GDM1 (cell line): ENCODE measurements at places on chromosomes 6 and 20.

DNA sequence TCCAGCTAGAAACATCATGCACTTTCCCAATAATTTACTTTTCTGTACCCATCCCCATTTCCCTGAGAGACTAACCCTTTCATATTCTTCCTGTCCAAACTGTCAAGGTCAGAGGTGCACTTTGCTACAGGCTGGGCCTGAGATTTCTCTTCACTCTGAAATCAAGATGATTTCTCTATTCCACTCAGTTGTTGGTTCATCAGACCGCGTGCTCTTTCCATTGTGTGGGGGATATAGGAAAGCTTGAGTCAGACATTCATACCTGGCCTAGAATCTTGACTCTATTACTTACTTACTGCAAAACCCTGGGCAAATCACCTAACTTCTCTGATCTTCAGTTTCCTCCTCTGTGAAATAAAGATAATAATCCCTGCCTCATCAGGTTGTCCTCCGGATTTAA is 4.7 kb upstream of the ZDHHC14 start:
- DNase-seq = no peak

DNA sequence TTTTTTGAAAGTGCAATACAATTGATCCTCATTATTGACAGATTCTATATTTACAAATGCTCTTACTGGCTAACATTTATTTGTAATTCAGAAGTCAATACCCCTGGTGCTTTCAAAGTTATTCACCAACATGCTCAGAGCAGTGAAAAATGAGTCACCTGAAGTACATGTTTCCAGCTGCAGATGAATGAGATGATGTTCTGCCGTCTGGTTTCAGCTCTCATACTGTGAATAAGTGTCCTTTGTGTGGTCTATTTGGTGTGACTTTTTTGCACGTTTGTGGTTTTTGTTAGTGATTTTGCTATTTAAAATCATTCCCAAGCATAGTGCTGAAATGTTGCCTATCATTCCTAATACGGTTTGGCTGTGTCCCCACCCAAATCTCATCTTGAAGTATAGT is 22.3 kb upstream of the EYA4 start:
- DNase-seq = no peak

DNA sequence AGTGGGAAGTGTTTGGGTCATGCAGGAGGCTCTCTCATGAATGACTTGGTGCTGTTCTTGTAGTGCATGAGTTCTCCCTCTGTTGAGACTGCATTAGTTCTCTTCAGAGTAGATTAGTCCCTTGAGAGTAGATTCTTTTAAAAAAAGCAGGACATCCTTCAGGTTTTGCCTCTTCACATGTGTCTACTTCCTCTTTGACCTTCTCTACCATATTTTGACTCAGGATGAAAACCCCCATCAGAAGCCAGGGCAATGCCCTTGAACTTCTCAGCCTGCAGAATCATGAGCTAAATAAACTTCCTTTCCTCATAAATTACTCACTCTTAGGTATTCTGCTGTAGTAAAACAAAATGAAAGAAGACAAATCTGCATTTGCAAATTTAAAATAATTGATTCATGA is 170.3 kb downstream of the CD109 start:
- DNase-seq = no peak

DNA sequence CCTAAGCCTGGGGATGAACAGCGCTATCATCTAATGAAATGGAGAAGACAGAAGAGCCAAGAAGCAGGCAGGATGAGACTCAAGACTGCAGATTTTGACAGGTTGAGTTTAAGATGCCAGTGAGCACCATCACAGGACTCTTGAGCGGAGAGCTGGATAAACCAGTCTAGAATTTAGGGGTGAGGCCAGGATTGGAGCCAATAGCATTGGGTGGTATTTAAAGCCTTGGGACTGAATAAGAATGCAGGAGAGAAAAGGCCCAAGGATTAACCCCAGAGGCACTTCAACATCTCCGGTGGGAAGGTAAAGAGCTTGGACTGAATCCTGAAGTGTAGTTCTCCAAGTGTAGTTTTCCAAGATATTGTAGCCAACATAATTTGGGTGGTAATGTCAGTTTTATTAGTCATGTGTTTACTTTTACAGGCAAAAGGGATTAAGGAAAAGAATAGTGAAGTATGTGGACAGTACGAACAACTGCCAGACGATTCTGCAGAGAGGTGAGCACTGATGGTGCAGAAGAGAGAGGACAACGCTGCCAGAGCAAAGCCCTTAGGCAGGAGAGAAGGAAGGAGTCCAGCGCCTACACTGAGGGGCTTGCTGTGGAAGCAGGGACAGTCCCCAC is 85.2 kb downstream of the DTNBP1 start:
- DNase-seq = no peak

- no peak for DNase-seq
Measured at GRCh38 chr20:57647006-57647932, 27.0 kb upstream of the ZBP1 start.

DNA sequence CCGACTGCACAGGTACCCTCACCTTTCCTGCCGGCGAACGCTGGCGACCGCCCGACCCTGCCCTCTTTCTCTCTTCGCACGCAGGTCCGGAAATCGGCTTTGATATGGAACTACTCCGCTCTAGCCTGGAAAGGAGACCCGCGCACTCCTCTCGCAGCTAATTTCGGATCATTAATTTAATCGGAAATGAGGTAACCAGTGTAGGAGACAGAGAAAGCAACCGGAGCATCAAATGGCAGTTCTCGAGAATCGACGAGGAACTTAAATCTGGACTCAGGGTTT is 949 bp upstream of the ATXN1 start:
- no peak for DNase-seq

- peak; percentile 57 for DNase-seq
Measured at GRCh38 chr6:12957321-12958051, 240.9 kb downstream of the PHACTR1 start.

DNA sequence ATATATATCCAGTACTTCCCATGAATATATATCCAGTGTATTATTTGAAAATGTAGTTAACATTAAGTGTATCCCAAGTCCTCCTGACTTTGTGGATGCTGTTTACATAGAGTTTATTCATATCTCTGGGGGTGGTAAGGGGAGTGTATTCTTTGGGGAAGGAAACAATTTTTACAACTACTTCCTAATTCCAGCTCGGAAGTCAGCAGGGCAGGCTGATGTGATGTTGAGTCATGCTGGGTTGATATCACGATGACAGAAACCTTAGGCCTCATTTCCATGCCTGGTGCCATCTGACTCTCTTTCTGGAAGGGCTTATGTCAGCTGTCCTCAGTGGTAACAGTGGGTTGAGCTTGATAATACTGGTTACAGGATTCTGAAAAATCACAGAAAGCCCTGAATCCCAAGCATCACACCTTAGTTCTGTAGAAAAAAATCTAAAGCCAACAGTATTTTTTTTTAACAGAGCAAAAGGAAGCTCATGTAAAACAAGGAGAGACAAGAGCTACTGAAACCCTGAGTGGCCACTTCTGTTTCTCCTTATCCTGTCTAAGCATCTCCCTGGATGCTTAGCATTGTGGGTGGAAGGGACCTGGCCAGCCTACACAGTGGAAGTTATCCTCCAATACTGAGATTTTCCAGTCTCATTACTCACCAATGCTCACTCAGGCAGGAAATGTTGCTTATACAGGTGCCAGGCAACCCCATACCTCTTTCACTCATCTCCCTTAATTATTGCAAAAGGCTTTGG is 75.2 kb upstream of the IYD start:
- no peak for DNase-seq

DNA sequence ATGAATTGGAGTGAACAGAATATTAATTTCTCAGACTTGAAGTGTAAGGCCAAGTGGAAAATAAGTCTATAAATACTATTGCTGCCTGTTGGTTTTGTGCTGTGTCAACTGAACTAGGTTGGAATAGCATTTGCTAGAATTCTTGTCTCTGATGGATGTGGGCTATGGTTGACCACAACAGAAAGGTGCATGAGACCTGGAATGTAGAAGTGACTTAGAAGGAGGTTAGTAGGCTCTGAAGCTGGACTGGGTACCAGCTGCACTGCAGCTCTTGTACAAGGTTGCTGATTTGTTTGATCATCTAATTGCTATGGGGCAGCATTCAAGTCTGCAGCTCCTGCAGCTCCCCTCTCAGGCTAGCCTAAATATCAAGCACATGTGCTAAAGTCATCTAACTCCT is 479.0 kb upstream of the NRSN1 start:
- DNase-seq = no peak

DNA sequence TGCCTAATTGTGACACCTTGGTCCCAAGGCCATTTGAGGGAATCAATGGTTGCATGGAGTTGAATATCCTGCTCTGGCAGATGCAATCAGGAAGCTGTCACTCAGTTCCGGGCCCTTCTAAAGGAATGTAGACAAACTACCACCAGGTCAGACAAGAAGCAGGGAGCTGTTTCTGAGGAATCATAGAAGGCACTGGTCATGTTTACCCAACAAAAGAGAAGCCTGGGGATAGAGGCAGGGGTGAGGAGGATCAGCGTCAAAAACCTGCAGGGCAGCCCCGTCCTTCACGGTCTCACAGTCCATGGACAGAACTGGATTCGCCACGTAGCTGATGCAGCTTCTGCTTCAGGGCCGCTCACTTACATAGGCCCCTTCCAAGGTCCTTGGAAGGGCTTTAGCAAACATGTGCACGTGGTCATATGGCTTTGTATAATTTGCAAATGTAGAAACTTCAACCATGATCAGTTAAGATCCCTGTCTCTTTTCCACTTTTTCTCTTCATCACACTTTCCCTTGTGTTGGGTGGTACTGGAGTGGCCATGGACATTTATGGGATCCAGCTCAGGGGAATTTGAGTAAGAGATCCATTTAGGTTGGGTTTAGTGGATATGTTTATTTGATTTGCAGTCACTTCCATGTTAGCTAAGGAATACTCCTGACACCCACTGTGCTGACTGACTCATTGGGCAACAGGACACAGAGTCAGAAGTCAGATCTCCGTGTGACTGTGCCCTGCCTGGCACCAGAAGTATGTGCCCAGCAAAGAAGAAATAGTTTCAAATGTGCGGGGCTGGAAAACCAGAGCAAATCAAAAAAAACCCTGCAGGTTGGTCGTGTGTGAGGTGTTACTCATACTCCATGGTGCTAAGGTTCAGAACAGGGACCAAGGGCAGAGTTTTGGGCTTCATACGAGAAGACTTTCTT is 60.0 kb upstream of the ZFAND3 start:
- no peak for DNase-seq

GRCh38 chr6:45702849-45703739 is 312.6 kb downstream of the CLIC5 start:
- no peak for DNase-seq

DNA sequence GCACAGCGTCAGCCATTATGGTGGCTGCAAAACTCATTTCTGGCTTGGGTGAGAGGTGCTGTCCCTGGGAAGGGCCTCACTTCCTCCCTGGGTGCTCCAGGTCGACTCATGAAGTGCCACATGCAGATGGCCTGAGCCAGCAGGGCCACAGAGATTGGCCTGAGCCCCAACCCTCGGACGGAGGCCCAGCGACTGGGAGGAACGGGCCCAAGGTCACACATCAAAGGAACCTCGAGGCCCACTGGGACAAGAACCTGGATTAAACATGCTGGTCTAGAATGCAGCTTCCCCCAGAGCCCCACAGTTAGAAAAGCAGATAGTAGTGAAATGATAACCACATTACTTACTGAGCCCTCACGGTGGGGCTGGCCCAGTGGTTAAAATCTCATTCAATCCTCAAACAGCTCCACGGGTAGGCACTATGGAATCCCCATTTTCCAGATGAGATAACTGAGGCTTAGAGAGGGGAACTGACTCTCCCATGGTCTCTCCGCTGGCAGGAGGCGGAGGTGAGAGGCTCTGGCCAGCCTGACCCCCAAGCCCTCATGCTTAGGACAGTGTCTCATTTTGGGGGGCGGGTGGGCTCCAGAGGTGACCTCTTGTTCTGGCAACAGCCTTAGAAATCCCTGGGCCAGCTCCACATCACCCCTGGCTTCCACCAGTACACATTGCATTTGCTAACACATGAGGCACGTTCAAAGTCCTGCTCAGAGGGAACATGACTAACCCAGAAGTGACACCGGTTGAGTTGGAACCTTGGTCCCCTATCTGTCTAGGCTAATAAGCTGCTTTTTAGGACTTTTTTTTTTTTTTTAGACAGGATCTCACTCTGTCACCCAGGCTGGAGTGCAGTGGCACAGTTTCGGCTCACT is 53.0 kb downstream of the SRC start:
- DNase-seq = no peak

DNA sequence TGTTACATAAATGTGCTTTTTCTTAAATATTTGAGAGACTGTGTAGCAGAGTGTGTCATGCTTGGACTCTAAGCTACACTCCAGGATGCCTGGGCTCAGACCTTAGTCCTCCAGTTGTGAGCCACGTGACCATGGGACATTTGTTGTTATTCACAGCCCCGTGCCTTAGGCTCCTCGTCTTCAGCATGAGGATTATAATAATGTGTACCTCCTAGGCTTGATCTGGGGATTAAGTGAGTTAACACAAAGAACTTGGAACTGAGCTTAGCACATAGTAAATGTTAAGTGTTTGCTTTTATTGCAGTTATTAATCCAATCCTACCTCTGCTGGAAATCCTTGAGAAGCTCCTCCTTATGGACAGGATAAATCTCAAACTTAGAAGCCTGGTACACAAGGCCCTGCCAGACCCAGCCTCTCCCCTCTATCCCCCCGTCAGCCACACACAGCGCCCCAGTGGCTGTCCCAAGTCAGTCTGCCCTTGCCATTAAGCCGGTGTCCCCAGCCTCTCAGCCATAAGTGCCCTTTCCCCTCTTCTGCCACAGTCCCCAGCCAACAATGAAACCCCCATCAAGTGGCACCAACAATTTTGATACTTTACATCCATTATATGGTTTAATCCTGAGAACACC is 177.5 kb downstream of the TMEM242 start:
- no peak for DNase-seq

DNA sequence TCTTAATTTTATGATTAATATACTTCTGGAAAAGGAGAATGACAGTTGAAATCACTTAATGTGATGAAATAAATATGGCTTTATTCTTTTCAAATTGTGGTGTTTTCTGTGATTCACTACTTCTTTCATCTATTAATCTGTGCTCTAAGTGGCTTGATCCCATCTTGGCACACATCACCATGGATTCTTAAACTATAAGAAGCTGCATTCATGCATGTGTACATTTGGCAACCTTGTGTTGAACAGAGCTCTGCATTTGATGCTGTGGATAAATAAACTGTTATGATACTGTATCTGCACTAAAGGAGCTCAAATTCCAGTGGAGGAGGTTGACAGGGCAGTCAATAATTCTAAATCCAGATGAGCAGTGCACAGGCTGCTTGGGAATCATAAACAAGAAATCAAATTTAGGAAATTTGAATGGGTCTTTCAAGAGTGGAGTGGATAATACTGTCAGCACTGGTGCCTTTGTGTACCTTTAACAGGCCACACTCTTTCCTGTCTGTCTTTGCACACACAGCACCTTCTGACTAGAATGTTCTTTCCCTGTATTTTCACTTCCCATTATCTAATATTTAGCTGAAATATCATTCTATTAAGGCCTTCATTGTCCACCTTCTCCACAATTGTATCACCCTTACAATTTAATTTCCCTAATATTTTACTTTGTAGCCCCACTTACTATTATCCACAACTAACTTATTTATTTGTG is 252.9 kb downstream of the GRM1 start:
- DNase-seq = no peak

GRCh38 chr6:167907837-167908681 is 81.3 kb downstream of the AFDN start:
- no peak for DNase-seq
